Body of pancreas (tissue), 4 donors: ENCODE measurements at places on chromosomes 7 and 10.

DNA sequence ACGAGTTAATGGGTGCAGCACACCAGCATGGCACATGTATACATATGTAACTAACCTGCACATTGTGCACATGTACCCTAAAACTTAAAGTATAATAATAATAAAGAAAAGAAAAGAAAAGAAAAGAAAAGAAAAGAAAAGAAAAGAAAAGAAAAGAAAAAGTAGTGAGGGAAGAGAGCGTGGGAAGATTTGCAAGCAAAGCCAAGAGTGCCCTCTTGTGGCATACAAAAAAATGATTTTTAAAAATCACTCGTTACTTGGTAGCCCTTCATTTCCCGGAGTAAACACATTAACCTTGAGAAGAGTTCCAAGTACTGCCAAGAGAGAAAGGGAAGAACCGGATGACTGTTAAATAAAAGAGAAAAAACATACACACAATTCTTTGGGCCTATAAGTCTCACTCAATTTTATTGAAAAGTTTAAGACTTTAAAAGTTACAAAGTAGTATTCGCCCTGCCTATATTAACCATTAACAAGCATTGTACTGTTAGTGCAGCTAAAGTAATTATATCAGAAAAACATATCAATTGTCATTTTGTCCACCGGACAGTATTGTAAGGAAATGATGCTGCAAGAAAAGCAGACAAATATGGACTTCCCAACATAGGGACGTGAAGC lies 6.2 kb upstream of the CH25H start:
- DNase-seq = no peak

GRCh38 chr10:128996092-128996491 lies 470.9 kb upstream of the MGMT start:
- DNase-seq = no peak

GRCh38 chr7:134839298-134839697 lies 59.9 kb downstream of the CALD1 start:
- no peak for DNase-seq

DNA sequence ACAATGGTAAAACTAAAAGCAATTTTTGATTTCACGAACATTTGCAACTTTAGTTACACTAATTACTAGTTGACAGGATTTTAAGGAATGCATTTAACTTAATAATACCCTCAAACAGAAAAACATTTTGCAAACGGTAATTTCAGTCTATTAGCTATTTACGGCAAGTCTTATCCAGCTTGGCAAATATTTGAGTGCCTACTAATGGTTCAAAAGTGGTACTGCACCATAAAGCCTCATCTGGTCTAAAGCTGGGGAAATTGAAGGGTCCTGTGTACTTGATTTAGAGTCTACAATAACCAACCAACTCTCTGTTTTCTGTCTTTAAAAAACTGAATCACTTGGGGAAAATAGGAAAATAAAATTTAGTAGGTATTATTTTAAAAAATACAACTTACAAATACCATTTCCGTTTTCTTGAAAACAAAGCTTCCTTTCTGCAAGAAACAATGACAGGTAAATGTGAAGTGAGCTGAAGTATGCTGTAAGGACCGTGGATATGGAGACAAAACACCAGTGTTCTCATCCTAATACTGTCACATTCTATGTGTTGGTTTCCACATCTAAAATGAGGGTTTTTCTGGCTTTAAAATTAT lies 142.3 kb downstream of the VPS50 start:
- DNase-seq = no peak

- DNase-seq = no peak
These were observed 121.1 kb downstream of the PLPP4 start for GRCh38 chr10:120578134-120578533.

DNA sequence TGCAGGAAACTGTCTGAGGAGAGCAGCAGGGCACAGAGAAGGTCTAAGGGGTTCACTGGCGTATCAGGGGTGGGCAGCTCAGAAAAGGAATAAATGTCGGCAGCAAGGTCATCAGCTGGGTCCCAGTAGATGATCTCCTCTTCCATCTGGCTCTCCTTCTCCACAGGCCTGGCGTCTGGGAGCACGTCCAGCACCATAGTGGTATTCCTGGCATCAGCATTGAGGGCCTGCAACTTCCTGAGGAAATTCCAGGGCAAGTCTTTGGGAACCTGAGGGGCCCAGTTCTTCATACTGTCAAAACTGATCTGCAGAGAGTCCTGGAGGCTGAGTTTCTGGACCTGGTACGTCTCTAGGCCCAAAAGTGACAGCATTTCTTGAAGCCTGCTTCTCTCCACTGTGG lies 9.6 kb upstream of the MRPS24 start:
- no peak for DNase-seq

GRCh38 chr10:81874875-81875466 lies at the start of gene NRG3:
Gene NRG3, plus strand, starts transcription at chr10:81875194.
- peak; percentile 23 for DNase-seq

DNA sequence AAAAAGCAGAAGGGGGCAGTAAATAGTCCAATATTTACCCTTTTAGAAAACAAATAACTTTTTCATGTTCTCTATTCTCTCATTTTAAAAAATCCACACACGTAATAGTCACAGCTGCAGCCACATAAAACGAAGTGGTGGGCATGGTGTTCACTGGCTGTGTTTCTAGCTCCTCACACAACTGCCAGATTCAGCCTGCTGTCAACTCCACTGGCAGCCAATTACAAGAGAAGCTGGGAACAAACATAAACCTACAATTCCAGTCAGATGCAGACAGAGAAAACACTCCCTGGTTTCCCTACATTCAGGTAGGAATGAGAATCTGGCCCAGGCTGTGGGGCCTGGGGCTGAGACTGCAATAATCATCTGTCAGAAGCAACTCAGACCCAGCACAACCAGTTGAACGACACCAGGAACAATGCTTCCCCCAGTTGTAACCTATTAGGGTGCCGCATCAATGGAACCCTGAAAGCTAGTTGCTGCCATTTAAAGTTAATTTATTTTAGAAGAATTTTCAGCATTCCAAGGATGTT lies 29.1 kb downstream of the ERCC6 start:
- no peak for DNase-seq

DNA sequence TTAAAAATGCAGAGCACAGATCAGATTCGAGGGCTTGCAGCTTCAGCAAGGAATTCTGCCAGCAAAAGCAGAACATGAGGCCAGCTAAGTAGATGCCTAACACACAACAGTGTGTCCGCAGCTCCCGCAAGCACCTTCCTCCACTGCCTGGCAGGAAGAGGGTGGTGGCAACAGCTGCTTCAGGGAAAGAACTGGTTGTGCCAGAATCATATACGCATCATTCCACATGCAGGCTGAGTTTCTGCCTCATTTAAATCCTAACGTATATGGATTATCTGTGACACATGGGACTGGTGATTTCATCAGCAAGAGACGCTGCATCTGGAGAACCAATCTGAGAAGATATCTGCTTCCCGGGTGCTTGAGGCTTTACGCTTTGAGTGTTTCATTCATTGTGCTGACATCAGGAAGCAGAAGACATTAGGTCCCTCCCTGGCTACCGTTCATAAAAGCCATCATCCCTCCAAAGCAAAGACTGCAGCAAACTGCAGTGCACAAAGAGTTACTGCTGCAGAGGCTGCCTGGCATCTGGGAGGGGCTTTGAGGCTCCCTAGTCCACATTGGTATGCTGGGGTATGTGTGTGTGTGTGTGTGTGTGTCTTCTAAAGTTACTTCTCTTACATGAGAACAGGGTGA lies 78.8 kb downstream of the FAM13C start:
- DNase-seq = peak; percentile 7

DNA sequence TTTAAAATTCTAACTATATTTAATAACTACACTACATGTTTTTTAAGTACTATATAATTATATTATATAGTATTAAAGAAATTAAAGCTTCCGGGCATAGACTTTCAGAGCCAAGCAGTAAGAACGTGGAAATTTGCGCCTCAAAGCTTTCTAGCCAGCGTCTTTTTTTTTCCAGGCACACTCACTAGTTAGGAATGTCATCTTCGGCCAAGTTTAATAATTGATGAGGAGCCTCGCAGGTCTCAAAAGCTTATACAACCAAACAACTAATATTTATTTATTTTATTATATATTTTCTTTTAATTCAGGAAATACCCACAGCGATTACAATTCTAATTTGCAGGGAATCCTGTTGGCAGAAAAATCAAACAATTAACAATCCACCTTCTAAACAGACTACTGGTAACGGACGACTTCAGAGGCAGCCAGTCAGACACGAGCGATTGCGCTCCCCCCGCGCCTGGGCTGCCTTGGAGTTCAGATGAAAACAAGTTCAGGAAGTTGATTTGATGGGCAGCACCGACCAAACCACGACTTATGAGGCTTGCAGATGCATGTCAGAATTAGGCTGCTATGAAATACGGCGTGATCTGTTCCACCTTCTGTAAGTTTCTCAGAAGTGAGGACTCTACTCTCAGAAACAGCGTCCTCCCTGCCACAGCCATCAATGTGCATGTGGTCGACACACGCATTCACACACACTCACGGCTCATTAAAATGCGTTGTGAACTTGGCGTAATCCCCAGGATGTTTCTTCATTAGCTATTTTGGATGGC lies 431.8 kb upstream of the MGMT start:
- peak; percentile 22 for DNase-seq

- no peak for DNase-seq
These were observed 104.7 kb downstream of the CHCHD3 start for GRCh38 chr7:132977234-132977633.

DNA sequence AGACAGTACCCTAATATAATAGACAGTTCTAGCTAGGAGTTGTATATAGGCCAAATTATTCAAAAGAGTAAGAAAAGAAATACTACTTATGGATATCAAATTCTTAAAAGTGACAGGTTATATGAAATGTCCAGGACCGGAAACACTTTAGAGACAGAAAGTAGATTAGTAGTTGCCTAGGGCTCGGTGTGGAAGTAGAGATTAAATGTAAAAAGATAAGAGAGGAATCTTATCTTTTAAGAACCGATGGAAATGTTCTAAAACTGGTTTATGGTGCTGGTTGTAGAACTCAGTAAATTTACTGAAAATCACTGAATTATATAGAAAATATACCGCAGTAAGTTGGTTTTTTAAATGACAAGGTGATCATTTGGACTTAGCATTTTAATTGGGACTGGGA lies 147.5 kb upstream of the ASAH2 start:
- no peak for DNase-seq

GRCh38 chr7:1197997-1198625 lies 34.6 kb upstream of the UNCX start:
- DNase-seq = no peak

GRCh38 chr10:124176349-124177179 lies 83.2 kb upstream of the CHST15 start:
- no peak for DNase-seq

DNA sequence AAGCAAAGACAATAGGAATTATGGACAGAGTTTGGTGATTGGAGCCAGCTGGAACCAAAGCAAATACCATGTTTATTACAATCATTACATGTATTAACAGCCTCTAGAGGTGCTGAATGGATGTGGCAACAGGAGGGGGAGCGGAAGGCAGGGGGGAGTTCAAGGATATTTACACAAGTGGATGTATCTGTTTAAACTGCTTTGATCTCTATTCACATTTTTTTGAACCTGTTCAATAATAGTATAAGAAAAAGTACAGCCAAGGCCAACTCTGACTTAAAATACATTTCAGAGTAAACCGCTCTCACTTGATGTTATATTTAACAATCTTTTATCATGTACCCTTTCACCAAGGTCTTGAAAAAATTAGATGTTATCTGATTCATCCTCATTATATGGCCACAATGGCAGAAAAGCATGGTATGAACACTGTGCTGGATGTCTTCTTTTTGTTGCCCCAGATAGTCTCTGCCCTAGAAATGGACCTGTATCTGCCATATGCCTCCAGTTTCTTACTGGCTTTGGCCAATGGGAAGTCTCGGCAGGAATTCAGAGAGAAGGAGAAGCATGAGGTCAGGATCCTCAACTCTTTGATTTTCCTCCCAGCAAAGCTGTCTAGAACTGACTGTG lies 88.2 kb upstream of the FAM133B start:
- DNase-seq = peak; percentile 42

GRCh38 chr10:67609996-67610793 lies 85.8 kb downstream of the CTNNA3 start:
- DNase-seq = no peak

DNA sequence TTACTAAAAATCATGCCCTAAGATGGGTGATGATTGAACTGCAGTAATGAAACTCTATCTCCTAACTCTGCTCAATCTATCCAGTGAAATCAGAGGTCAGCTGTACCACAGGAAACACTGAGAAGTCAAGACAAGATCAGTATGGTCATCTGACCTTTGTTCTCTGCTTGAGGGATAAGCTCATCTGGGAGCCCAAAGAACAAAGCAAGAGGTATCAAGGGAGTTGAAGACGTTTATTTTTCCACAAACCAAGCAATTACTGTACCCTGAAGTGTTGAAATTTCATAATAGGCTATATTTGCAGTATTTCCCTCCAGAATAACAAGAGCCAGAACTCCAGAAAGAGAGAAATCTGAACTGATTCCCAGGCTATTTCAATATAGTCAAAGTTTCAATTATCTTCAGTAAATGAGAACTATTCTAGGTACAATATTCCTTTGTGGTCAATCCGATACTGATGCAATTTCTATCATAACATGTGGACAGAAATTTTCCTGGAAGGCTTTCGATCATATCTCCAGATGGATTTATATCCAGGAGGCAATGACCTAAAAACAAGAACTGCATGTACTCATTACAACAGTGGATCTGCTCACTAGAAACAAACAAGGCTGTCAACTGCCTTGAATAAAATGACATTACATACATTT lies 345.3 kb downstream of the TNS3 start:
- no peak for DNase-seq

DNA sequence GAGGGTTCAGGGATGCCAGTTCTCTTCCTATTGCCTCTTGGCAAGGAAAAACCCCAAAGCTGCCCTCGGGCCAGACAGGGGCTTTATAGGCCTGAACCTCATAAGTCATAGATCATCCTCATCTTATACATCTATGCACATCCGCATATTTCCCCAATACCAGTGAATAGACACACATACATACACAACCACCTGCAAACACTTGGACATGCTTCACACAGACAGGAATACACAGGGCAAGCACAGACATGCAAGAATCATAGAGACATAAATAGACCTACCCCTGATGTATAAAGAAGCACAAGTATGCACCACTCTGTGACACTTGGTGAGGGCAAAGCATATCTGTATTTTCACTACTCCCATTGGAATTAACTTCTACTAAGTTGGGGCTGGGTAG lies 30.7 kb downstream of the MBL2 start:
- DNase-seq = no peak

DNA sequence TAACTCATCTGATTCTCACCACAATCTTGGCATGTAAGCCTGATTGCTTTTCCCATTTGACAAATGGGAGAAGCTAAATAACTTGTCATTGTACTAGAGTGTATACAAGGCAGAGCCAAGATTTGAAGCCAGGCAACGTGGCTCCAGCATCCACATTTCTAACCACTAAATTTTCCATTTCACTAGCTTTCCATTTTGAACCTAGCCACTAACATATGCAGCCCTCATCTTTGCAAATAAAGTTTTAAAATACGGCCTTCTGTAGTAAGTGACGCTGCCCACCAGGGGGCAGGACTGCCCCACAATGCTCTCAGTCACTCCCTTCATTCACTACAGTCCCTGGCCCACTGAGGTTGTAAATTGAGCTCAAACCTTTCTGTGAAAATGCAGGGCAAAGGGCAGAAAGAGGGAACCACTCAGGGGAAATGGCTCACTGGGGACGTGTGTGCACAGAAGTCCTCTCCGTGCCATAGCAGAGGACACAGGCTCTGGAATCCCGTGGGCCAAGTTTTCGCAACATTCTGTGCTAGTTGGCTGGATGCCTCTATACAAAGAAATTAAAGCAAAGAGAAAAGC lies 315.7 kb downstream of the TNS3 start:
- peak; percentile 51 for DNase-seq
